LNCaP clone FGC (cell line): ENCODE measurements at places on chromosomes 11 and 22.

DNA sequence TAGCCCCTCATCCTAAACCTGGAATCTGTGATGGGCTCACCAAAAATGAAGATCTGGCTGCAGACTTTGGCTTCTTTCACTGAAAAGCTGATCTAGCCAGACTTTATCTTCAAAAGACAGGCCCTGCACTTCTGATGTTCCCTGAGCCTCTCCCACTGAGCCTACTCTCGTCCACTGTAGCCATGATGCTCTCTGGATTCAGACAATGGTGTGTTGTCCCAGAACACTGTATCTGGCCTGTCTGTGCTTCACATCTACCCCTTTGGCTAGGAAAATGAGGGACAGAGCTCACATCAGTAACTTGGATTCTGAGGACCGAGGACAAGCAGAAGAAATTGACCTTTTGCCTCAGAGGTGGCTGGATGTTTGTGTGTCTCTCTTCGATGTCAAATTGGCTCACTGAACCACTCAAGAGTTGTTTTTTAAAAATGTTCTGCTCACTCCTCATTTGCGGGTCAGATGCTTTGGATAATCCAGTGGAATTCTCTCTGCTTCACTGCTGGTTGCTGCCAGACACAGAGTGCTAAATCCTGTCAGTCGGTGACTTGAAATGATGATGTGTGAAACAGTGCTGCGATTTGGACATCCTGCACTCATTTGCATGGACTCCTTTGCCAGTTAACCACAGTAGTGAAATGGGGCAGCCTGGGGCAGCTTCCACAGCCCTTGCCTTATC lies 67.5 kb downstream of the ARFGAP2 start:
- DNase-seq = no peak

DNA sequence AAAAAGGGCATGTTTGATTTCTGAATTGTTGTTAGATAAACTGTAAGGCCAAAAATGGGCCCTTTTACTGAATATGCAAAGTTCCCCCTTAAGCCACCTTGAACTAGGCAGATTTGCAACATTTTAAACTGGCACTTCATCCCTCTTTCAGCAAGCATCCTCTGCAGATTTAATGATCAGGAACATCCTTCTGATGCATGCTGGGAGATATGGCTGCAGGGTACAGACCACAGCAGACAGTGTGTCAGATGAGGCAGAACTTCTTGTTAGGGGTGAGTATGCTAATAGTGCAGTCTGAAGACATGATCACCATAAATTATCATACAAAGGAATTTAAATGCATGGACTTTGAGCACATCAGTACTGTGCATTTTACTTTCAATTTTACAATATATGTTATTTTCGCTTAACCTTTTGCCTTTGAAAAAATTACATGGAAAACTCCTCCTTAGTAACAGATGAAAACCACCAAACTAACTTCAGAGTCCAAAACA lies 462.5 kb upstream of the ARHGAP42 start:
- DNase-seq = no peak

DNA sequence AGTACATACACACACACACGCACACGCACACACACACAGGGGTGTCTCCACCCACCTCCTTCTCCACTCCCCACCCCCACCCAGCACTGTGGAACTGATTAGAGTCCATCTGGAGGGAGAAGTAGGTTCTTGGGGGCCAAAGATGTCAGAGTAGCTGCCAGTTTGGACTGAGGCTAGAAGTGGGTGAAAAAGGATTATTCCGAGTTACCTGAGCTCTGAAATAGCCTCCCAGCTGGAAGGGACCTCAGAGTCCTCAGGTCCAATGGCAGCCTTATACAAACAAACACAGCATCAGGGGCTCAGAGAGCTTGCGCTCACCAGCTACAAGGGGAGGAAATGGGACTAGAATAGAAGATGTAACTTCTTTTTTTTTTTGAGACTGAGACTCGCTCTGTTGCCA lies 20.8 kb downstream of the IL10RA start:
- DNase-seq = no peak

DNA sequence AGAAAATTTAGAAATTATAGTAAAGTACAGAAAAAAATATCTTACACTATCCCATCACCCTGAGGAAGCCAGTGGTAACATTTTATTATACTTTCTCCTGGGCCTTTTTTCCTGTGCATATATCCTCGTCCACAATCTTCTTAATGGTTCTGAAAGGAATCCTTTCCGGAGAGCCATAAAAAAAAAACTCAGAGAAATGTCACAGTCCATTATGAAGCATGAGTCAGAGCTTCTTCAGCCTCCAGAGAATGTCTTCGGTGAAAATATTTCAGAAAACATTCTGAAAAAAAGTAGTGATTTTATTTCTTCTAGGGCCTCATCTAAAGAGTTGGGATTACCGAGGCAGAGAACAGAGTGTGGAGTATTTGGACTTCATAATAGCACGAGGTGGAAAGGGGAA lies 163.4 kb downstream of the INSC start:
- DNase-seq = no peak

GRCh38 chr11:36818410-36818809 lies 220.4 kb upstream of the RAG2 start:
- no peak for DNase-seq

DNA sequence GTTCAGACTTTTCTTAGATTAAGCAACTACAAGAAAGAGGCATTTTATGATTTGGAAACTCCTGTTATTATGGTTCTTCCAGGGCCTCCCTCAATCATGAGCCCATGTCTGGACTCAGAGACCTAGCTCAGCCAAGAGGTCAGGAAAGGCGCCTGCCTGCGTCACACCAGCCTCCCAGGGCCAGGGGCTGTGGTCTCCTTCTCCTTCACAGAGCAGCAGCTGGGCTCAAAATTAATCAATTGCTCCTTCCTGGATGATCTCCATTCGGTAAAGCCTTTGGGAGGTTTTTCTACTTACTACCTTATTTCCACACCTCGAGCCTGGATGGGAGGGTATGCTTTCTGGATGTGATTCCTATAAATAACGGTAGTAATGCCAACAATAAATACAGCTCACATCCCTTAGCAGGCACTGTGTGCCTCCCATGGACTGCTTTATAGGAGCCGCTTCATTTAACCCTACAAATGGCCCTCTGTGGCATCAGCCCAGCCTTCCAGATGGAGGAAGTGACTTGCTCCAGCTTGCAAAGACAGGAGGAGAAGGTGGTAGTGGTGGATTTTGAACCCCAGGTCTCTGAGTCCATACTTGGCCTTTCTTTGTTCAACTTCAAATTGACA lies 1445.6 kb downstream of the TBC1D22A start:
- no peak for DNase-seq

GRCh38 chr22:30247974-30248373 lies 1.4 kb upstream of the LIF start:
- no peak for DNase-seq

- no peak for DNase-seq
Measured at GRCh38 chr11:70493891-70494290, 95.6 kb downstream of the CTTN start.

GRCh38 chr11:101759771-101760450 lies 154.9 kb upstream of the CEP126 start:
- peak; percentile 2 for DNase-seq
